ENCODE measurements at places on chromosomes 12 and 14.
A peak's percentile ranks its signal among the peaks of the same experiment; 100 is the strongest.

DNA sequence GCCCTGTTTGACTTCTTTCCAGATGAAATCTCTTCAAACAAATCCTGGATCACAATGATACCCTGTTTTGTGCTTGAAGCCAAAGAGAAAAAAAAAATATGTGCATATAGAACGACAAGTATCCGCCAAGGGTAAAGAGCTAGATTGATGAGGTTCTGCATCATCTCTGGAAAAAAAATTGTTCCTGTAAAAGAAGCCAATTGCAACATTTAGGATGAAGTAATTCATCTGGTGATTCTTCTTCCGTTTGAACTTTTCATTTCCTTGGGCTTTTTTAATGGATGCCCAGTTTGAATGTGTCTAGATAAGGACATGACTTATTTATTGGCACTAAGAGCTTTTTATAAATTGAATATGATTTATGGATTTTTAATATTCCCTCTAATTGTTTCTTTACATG is 38.1 kb upstream of the NPAS3 start:
- no peak for DNase-seq

DNA sequence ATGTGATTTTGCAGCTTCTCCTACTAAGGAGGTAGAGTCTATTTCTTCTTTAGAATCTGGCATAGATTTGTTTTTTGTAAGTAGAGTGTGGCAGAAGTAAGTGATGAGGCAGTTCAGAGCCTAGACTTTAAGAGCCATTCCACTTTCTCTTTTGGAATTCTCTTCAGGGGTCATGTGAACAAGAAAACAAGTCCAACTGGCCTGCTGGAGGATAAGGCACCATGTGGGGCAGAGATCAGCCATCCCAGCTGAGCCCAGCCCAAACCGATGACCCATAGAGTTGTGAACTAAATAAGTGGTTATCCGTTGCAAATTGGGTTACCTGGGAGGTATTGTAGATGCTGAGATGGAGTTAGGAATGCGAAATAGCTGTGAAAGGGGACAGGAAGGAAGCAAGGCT is 60.3 kb upstream of the TBPL2 start:
- DNase-seq: no peak

DNA sequence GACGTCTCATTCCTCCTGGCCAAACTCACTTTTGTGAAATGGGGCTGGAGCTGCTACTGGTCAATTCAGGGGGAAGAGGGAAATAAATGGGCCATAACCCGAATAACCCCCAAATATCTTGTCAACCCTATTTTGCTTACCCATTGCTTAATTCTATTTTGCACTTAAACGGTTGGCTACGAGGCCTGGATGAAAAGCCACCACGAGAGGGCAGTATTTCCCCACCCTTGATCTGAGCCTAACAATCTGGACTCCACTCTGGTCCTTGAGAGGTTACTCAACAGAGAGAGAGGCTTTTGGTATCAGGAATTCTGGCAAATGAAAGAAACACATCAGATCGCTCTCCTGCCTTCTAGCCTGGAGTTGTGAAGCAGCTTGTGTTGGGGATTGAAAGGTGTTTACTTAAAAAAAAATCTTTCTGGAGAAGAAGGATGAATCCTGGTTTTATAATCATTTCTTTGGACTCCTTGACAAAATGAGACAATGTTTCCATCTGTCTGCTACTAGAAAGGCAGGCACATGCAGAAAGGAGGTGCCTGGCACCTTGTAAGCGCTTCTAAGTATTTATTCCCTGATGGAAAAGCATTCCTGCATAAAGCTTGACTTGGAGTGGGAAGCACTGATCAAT is 22.4 kb upstream of the FBXO21 start:
- peak; percentile 82 for DNase-seq

GRCh38 chr12:121799156-121799841 is 4.5 kb upstream of the SETD1B start:
- peak; percentile 86 for DNase-seq

- no peak for DNase-seq
These were observed 295.7 kb downstream of the ADGRD1 start for GRCh38 chr12:131249246-131250027.

- peak; percentile 71 for DNase-seq
These were observed 63.5 kb downstream of the DGLUCY start for GRCh38 chr14:91177073-91178034.

GRCh38 chr14:50335989-50336824 is 24.1 kb downstream of the DMAC2L start:
- no peak for DNase-seq

DNA sequence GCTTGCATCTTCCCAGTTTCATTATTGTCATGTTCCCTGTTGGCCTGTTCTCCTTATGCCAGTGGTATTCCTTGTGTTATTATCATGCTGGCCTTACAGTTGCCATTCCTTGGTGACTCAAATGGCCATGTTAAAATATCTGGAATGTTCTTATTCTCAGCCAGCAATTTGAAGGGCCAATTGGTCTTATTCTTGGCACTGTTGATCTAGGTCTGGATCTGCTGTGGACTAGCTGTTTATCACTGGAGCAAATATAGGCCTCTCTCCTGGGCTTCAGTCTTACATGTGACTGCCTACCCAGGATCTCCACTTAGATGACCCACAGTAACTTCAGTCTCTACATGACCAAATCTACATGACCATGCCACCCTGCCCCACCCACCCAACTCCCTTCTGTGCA is 5.4 kb downstream of the CIPC start:
- DNase-seq: no peak

DNA sequence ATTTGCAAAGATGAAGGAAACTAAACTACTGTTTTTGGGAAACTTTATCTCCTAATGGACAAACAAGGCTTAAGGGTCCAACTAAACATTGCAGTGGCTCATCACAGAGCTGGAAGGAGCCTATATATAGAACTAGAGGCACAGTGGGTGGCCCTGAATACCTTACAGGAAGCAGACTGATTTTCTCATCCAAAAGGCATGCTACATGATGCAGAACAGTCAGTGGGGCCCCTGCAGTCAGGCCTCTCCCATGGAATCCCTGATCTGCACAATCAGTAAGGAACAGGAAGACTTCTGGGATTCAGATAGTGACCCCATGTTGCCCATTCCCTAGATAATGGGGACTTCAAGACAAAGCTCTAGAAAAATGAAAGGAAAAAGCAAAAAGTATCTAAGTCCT is 1.9 kb upstream of the LLPH start:
- DNase-seq: peak; percentile 38

DNA sequence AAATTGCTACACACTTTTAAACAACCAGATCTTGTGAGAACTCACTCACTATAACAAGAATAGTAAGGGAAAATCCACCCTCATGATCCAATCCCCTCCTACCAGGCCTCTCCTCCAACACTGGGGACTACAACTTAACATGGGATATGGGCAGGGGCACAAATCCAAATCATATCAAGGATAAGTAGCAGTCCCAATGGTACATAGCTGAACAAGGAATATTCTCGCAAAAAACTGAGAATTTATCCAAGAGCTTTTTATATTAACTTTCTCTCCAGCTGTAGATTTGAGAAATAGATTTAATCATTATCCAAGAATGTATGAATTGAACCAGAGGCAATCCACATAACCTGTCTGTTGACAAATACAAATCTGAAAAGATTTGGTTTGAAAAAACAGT is 185.2 kb downstream of the TMTC3 start:
- DNase-seq: no peak
